ENCODE measurements at places on chromosomes 7 and 10.

DNA sequence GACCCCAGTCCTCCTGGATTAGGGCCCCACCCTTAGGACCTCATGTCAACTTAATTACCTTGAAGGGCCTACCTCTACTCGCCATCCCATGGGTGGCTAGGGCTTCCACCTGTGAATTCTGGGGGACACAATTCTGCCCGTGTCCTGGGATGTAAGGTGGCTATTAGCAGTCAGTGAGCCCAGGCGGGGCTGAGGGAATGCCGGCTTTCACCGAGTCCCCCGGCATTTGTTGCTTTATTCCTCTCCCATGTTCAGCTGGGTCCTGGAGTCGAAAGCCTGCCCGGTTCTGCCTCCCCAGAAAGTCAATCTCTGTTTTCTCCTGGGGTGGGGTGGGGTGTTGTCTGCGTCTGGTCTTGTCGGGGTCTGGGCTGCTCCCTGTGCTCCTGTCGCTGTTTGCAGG lies 125.6 kb downstream of the GLRX3 start:
- DNase-seq: no peak

- DNase-seq: no peak
These were observed 38.7 kb upstream of the SAMD8 start for GRCh38 chr10:75072727-75073126.

GRCh38 chr7:134552105-134552504 lies 3.2 kb downstream of the AKR1B15 start:
- no peak for DNase-seq

- no peak for DNase-seq
These were observed 263.7 kb upstream of the PPP2R2D start for GRCh38 chr10:131636841-131637724.

DNA sequence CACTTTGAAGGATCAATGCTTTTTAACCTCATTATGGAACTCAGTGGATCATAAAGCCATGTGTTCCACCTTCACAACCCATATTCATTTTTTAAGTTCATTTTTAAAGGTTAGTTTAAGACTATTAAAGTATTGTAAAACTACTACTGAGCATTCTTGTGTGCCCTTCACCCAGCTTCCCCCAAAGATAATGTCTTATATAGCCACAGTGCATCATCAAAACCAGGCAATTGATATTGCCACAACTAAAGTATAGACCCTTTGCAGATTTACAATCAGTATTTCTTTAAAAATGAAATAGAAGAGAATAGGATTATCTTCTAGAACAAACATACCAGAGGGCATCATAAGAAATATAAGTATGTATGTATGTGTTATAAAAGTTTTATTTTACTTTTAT lies 597.1 kb downstream of the CCSER2 start:
- no peak for DNase-seq

DNA sequence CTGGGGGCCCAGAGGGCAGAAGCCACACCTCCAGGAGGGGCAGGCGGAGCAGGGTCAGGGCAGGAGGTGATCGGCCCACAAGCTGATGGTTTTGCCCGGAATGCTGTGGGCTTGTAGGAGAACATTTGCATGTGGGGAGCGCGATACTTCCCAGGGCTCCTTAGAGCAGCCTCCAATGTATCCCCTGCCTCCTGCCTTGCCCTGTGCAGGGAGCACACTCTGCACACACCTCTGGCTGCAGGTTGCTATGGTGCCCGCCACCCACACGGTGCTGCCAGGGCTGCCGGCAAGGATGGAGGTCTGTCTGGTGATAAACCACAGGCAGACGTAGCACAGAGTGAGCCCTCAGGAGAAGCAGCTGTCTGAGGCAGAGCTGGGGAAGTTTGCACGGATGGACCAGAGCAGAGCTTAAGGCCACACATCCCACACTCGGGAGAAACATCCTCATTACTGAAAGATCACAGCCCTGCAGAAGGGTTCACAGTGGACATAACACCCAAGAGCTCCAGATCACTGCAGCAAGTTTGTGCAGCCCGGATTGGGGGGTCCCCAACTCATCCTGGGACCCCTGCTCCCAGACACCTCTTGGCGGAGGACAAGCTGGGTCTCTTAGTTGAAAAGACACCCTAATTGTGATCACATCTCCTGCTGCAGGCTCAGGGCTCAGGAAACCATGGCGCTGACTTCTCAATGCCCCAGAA lies 41.8 kb downstream of the VIPR2 start:
- no peak for DNase-seq

DNA sequence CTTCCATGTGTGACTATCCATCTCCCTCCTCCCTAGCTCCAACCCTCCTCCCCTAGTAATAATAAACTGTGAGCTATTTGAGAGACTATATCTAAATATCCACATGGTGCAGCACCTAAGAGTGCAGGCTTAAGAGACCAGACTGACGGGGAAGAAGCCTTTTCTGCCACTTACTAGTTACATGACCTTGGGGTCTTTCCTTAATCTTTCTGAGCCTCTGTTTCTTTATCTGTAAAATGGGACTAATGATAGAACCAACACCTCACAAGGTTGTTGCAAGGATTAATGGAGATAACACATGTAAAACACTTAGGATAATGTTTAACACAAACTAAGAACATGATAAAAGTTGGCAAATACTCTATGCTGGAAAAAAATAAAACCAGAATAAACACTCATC lies 37.1 kb upstream of the FBXW4 start:
- no peak for DNase-seq

DNA sequence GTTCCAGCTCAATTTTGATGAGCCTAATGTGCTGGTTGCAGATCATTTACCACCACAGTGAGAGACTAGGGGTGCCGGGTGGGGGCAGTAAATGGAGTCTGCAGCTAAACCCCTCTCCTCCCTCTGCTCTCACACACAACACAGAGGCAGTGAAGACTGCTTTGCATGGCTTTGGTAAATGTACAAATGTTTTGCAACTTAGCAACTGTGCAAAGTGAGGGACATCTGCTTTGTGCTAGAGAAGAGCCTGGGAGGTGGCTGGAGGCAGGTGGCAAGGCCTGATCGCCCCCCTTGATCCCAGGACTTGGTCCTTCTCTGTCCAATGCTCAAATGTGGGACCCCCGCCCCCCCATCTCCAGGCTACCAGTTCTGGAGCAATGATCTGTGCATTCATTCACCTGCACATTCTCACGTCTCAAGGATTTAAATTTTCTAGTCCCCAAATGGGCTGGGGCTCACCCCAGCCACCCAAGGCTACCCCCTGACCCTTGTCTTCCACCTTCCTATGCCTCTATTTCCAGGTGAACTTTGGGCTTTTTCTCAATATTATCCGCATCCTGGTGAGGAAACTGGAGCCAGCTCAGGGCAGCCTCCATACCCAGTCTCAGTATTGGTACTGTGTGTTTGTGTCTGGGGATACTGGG lies 11.6 kb downstream of the GHRHR start:
- no peak for DNase-seq
